ENCODE measurements at places on chromosomes 3 and 15.

DNA sequence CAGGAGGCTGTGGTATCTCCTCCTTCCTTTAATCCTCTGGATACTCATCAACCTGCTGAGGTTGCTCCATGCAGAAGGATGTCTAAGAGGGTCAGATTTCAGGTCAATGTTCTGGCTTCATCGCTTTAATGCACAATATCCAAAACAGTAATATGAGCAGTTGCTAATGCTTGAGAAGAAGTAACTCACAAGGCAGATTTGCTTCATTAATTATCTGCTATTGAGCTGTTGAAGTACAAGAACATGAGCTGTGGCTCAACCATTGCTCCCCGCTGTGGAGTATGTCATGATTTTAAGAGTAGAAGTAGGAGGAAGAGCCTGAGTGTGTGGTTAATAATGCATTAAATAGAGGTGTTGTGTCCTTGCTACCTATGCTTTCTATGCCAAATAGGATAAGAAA lies 1412.9 kb upstream of the ALCAM start:
- no peak for DNase-seq

- DNase-seq, result no peak
Observed at GRCh38 chr3:193837347-193837827, 244.4 kb downstream of the OPA1 start.

- DNase-seq, result no peak
Observed at GRCh38 chr3:19065027-19065426, 83.3 kb upstream of the KCNH8 start.

DNA sequence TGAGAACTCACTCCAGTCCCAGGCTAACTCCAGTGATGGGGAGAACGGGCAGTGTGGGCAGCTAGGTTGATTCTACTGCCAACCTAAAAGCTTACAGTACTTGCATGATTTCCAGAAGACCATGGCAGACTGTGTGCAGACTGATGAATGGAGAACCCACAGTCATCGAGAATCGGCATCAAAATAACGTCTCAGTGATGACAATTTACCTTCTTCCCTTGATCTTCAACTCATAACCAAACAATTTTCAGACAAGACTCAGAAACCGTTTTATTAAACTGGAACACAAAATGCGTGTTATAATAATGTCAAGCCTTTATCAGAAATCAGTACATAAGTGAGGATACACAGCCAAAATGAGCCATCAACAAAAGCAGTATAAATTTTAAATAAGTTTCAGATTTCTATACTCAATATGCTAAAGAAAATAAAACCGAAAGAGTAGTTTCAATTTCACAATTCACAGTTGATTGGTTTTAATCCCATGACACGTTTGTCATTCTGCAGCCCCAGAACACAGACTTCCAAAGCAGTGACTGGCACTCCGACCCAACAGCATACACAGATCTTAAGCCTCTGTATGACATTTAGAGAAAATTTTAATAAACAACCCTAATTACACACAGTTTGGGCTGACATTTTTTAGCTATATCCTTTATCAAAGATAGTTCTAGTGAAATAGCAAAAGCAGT lies 54.5 kb downstream of the ZMAT3 start:
- DNase-seq, result no peak

DNA sequence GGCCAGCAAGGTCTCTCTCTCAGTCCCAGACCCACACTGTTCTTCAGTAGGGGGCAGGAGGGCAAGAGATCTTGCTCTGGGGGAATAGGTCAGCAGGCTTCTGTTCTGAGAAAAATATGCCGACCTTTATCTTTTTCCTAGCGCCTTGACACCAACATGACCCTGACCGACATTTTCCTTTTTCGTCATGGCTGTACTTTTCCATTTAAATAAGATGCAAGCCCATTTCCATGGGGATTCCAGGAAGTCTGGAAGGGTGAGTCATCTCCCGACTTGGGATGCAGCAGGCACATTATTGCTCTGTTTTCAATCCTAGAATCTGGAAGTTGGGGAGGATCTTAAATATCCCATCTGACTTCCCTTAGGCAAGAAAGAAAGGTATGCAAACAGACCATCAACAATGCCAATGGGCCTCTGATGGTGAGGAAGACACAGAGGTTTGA lies 261.5 kb upstream of the LRTM1 start:
- no peak for DNase-seq

- no peak for DNase-seq
Observed at GRCh38 chr15:22240986-22241385, 160.7 kb downstream of the OR4M2 start.

DNA sequence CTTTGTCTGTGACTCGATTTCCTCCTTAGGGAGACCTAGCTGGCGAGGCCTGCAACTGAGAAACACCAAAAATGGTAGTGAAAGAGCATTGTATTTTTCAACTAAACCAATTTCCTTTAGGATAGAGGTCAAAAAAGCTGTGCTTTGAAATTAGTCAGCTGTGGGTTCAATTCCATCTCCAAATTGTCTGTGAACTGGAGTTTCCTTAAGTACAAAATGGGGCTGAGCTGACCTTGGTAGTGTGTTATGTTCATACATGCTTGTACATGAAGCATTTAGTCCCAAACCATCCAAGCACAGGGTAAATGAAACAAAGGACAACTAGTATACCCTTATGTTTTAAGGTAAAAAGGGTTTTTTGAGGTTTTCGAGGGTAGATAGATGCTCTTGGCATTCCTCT lies 99.3 kb downstream of the RARB start:
- no peak for DNase-seq

- DNase-seq, result no peak
Observed at GRCh38 chr3:42501321-42501680, 1.1 kb upstream of the VIPR1 start.

DNA sequence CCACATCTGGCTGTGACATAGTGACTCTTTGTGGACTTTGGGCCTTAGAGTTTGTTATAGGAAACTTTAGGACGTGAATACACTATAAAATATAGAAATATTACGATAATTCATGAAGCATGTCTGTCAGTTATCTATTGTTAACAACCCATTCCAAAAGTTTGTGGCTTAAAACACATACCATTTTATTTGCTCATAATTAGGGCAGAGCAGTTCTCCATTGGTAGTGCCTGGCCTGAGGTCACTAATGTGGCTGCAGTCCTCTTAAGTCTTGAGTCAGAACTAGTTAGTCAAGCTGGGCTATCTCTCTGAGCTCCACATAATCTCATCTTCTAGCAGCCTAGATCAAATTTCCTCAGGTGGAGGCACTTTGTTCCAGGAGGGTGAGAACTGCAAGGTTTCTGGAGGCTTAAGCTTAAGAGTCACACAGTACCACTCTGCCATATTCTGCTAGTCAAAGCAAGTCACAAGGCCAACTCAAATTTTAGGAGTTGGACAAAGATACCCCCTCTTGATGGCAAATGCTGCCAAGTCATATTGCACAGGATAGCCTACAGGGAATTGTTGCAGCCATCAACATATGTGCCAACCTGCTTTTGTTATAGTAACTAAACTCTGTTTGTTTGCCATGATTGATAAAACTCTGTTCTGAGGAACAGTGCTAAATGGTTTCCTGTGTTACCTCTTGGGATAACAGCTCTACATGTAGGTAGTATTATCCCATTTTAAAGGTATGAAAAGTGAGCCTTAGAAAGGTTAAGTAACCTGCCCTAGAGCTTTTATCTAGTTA lies 8.7 kb downstream of the ATXN7 start:
- DNase-seq, result no peak

GRCh38 chr15:96574782-96575181 lies 244.3 kb downstream of the NR2F2 start:
- no peak for DNase-seq

DNA sequence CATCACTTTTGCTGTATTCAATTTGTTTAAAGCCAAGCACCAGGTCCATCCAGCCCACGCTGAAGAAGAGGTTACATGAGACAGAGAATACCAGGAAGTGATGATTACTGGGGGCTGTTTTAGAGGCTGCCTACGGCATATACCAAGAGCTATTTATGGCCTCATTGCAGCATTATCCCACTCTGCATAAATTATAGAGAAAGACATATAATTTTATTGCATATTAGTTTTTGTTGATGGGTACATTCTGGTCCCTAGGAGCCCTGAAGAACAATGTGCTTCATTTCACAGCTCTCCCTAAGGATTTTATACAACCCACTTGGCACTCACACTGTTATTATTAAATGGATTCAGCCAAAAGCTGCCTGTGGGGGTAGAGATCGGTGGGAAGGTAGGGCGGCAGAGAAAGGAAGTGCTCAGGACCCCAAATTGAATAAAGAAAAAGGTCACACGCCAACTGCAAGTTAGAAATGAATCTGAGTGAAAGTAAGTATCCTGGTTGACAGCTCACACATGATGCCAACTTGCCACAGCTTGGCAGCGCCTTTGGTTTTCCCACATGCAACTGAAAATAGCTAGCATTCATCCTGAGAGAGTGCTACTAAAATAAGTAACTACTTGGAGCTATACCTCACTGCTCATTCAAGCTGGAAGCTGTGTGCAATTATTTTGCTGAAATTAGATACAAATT lies 73.7 kb downstream of the CCNL1 start:
- DNase-seq, result no peak

- DNase-seq, result no peak
Observed at GRCh38 chr15:71883447-71883846, 73.1 kb downstream of the NR2E3 start.

DNA sequence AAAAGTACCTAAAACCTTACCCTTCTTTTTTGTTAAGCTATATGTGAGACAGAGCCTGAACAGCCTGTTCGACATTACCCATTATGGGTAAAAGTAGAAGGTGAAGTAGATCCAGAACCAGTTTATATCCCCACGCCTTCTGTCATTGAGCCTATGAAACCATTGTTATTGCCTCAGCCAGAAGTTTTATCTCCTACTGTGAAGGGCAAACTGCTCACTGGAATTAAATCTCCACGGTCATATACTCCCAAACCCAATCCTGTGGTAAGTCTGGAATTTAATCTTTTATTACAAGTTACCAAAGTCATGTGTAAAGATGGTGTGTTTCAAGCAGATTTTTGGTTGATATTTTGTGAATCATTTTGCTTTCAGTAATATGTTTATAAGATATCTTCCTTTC lies 47.1 kb upstream of the MAPKBP1 start:
- DNase-seq, result no peak

DNA sequence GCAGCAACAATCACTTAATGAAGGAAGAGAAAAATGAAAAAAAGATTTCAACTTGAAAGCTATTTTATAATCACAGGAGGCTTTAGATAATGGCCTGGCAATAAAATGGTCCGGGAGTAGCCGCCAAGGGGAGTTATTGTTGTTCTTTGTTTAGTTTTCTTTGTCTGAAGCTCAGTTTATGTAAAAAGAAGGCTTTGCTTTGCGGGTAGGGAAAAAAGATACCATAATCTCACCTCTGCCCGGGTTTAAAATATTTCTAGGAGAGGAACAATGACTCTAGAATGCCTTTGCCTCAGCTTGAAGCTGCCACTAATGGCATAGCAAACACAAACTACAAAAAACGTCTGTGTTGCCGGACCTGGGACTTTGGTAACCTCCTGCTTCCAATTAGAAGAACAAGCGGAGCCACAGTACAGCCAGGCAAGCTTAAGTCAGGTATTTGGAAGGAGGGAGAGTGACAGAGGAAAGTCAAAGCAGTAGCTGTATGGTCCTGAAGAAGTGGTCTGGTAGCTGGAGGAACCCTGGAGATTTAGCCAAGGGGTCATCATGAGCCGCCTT lies 764.5 kb downstream of the TUSC7 start:
- DNase-seq, result no peak

DNA sequence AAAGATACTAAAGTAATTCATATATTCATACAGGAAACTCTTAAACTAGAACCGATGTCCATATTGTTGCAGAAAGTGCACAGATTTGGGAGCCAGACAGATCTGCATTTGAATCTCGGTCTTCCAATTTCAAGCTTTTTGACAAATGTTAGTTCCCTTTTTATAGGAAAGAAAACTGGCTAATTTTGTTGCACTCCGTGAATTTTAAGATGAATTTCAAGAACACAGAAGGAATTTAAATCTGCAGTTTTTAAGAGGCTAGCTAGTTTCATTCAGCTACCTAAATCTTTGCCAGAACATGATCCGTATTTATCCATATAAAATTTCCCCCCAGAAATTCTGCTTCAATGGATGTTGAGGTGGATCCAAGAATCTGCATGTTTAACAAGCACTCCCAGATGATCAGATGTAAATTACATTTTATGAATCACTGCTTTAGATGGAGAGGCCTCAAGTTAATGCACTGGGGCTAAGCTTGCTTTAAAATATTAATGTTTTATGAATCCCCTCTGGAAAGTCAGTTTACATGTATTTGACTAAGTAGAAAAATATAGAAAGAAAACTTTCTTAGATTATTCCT lies 1296.3 kb upstream of the CADM2 start:
- no peak for DNase-seq

DNA sequence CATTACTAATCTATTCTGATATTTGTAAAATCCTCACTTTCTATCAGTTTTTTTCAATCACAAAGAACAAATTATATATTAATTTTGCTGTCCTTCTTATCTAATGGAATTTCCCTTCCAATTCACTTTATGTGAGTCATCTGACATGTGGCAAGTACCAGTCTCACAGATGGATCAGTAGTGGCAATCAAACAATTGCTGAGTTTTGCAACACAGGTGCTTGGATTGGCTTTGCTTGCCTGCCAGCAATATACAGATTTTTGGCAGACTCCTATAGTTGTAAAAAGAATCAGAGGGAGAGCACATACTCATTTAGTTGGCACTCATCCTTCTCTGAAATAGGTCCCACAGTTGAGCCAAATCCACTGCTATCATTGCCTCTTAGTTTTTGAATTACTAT lies 83.7 kb downstream of the BCHE start:
- no peak for DNase-seq

DNA sequence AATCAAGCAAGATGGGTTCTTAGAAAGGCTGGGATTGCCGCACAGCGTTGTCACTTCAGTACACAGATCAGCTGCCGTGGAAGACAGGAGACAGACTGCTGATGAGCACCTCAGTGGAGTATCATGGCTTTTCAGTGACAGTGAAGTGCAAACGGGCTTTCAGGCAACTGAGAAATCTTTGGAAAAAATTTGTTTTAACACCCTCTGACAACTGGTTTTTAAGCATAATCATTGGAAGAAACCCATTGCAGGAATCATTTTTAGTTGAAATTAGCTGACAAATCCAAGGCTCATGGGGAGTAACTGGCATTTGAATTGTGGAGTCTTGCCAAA lies 418.8 kb downstream of the OTOL1 start:
- no peak for DNase-seq

DNA sequence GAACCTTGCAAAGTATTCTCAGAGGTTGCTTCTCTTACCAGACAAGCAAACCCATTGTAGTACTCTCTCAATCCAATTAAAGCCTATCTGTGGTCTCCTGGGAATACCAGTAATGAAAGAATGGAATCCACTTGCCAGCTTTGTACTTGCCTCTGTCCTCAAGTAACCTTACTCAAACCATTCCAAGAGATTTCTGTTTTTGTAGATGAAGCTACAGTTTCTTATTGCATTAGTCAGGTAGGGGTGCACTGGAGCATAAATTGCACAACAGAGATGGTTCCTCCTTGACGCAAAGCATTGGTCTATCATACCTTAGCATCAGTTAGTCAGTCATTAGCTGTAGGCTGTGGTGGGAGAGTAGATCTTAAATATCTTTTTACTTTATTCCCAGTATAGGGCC lies 52.9 kb downstream of the BTLA start:
- DNase-seq, result no peak

- DNase-seq, result no peak
Observed at GRCh38 chr3:57464011-57464410, 80.1 kb downstream of the DNAH12 start.

- no peak for DNase-seq
Observed at GRCh38 chr3:18295171-18295920, 129.8 kb downstream of the SATB1 start.

GRCh38 chr3:129003578-129004112 lies 2.5 kb downstream of the EFCC1 start:
- DNase-seq, result peak; percentile 29

All from activated CD8-positive, alpha-beta memory T cell treated with anti-CD3 and anti-CD28 coated beads for 1 hour (primary cell).